Inflammatory macrophage (primary cell): ENCODE measurements at places on chromosomes 13 and 19.

DNA sequence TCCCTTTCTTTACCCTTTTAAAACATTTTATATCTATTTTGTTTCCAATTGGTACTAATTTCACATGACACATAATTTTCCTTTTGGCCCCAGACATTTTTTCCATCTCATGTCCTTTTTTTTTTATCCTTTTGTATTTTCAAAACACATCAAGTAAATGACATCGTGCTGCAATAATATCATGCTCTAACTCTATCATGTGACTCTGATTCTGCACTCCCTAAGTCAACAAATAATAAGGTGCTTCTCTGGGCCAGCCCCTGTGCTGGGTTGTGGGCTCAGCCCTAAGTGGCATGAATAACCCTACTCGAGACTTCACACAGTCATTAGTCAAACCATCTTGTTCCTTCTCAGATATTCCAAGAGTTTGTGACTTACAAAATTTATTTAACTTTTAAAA lies 21.7 kb downstream of the NALCN start:
- DNase-seq = no peak

DNA sequence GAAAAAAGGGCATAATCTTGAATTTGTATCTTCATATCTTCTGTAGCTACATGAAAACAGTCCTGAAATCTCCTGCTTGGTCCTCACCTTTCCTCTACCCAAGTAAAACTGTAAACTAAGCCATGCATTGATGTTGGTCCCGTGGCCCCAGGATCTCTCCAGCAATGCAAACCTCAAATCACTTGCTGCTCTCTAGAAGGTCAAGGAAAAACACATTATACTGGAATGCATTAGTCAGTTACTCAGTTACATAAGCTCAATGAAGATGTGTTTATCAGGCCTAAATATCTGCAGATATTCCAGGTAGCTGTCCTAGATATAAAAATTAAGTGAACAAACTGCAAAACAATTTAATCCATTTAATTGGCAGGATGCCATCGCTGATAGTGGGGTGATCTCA lies 261.8 kb downstream of the ABCC4 start:
- DNase-seq = no peak

DNA sequence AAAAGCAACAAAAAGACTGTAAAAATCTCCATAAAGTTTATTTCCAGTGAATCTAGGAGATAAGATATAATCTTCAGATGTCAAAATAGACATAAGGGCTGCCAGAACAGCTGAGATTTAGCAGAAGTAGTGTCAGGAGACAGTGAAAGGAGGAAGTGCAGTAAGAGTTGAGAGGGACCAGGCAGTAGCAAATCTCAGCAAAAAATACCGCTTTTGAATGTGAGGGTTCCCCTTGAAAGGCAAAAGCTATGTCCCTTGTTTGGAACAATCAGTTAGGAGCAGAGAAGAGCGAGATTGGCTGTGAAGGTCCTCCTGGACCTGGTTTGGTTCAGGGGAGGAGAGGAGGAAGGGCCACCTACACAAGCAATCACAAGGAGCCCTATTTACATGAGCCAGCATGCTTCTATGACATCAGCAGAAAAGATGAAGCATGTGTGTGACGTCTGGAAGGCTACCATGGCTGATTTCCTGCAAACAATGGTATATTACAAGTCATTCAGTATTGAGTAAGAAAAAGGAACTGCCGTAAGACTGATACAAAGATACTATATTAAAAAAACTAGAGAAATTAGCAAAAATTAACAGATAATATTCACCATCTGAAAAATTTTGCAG lies 98.9 kb upstream of the SIAH3 start:
- DNase-seq = peak; percentile 88

DNA sequence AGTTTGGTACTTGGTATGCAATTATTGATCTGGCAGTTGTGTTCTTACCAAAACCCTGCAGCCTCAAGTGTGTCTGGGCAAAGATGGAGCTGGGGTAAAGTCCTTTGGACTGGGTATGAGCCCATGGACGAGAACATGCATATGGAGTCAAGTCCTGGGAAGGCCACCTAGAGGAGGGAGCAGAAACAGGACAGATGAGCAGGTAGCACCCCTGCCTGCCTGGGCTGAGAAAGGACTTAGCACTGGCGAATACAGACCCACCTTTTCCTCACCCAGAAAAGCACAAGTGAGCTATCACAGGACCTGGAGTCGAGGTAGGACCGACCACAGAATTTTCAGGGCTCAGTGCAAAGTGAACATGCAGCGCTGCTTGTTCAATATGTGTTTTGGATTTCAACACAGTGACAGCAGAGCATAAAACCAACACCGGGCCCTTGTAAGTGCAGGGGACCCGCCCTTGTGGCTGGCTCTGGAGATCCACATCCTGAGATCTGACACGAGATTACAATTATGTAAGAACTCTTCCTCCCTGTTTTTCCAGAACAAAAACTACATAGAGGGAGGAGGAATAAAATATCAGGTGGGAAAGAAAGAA lies 25.9 kb downstream of the IGFL2 start:
- DNase-seq = no peak

DNA sequence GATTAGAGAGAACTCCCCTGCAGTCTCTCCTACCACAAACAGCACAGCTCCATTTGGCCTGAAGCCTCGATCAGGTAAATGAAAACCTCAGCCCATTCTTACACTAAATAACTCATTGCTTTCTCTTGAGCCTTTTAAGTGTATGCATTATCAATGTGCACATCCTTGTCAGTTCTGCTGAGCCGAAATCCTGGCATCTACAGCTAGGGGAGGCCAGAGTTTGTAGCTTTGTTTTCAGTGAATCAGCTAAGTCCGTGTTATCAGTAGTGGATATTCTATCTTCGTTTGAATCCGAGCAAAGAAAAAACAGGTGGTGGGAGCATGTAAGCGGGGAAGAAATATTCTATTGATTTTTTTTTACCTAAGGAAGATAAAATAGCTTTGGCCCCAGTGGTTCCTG lies 84.4 kb downstream of the ESD start:
- no peak for DNase-seq

DNA sequence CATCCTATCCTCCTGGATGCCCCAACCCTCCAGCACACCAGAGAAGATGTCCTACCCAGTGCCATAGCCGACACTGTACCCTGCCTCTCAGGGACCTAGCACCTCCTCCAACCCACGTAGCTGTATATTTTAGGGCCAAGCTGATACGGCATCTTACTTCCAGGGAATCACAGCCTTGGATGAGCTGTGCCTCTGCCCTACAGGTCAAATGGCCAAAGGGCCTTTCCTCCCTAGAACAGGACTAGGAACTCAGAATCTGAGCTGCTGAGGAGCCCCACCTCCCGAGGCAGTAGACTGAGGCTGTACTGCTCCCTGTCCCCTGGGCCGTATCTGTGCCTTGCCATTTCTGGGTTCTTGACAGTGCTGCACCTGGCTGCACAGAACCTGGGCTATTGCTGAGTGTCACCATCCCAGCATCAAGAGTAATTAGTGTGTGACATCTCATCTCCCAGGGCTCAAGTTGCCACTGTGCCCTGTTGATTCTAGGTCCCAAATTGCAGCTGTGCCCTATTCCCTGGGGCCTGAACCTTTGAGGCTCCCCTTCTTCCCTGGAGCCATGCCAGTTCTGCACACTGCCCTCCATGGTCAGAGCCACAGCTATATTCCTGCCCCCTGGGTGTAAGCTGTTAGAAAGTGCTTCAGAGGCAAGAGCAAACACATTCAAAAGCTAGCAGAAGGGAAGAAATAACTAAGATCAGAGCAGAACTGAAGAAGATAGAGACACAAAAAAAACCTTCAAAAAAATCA lies 41.0 kb downstream of the VWA8 start:
- DNase-seq = no peak

GRCh38 chr19:19498255-19498991 lies 16.9 kb downstream of the TSSK6 start:
- DNase-seq = no peak

DNA sequence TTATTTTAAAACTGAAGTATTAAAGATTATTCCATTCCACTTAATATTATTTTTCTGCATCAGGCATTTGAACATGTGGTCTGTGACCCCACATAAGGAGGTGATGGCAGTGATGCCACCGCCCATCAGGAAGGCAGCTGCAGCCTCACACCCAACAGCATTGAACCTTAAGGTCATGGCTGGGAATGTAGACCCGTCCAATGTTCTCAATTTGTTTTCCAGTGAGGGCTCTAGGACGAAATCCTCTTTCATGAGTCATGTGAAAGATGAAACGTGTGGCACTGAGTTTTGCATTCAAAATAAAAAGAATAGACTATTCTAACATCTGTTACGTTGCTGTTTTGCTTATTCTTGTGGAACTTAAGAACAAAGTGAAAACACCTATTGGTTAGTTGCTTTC lies 74.5 kb upstream of the ANKRD10 start:
- no peak for DNase-seq

- DNase-seq = no peak
Observed at GRCh38 chr19:56973713-56974555, 133.4 kb upstream of the PEG3 start.

DNA sequence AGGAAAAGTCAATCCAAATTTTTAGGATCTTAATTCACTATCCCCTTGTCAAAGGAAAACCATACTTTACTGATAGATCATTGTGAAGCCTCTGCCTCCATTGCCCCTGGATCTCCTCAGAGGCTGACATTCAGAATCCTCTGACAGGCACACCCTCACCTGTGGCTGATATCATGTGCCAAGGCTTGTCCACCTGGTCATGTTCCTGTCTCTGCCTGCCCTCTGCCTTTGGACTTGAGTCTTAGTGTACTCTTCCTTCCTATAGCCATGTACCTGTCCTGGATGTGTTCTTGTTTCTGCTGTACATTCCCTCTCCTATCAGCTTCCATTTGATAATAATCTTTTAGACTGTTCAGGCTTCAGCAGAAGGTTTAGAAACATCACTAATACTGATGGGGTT lies 179.4 kb downstream of the TNFSF13B start:
- DNase-seq = no peak

- no peak for DNase-seq
Observed at GRCh38 chr19:48295458-48295857, 25.6 kb downstream of the ZNF114 start.

- DNase-seq = no peak
Observed at GRCh38 chr13:108760541-108760940, 131.1 kb downstream of the MYO16 start.

GRCh38 chr13:102055090-102055779 lies 346.6 kb downstream of the FGF14 start:
- no peak for DNase-seq

- DNase-seq = peak; percentile 18
Observed at GRCh38 chr19:38395381-38396114, 7.1 kb downstream of the SPRED3 start.
